NCI-H1092 (cell line): ENCODE measurements at places on chromosomes 11 and 22.

- no peak for DNase-seq
Measured at GRCh38 chr11:127143251-127143650, 142.7 kb upstream of the KIRREL3 start.

DNA sequence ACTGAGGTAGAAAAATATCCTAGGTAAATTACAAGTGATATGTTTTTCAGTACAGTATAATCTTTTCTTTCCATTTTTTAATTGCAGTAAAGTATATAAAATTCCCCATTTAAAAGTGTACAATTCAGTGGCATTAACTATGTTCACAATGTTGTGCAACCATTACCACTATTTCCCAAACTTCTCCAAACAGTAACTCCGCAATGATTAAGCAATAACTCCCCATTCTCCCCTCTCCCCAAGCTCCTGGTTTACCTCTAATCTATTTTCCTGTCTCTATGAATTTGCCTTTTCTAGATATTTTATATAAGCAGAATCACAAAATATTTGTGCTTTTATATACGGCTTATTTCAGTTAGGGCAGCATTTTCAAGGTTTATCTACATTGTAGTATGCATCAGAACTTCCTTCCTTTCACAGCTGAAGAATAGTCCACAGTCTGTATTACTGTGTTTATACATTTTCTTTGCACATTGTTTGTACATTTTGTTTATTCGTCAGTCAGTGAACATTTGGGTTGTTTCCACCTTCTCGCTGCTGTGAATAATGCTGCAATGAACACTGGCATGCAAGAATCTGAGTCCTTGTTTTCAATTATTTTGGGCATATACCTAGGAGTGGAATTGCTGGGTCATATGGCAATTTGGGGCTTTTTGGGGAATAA is 110.7 kb downstream of the RPL27A start:
- no peak for DNase-seq

GRCh38 chr11:120569861-120570260 is 58.3 kb downstream of the GRIK4 start:
- DNase-seq = no peak

- DNase-seq = no peak
Measured at GRCh38 chr22:18058371-18059093, 19.3 kb upstream of the PEX26 start.

GRCh38 chr11:126163074-126163700 is 48.3 kb downstream of the RPUSD4 start:
- DNase-seq = no peak

DNA sequence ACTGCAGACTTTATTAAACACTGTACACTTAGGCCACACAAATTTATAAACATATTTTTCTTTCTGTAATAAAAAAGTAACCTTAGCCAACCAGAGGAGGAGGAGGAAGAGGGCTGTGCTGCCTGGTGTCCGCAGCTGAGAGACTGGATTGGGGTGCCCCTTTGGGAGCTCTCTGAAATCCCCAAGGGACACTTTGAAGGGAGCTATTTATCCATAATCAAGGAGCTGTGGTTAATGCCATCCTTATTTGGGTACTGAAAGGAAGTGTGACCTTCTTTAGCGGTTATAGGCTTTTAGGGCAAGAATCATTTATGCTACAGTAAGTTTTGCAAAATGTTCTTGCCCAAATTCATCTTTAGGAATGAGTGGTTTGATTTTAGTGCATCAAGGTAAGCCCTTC is 125.8 kb downstream of the RASSF10 start:
- DNase-seq = no peak

DNA sequence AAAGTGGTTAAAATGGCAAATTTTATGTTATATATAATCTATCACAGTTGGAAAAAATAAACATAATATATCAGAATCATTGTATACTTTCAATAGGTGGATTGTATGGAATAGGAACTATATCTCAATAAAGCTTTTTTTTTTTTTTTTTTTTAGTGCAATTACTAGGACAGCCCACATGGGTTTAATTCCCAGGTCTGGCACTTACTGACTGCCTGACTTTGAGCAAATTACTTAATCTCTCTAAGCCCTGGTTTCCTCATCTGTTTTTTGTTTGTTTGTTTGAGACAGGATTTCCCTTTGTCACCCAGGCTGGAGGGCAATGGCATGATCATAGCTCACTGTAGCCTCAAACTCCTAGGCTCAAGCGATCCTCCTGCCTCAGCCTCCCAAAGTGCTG is 26.1 kb upstream of the BAIAP2L2 start:
- DNase-seq = no peak

DNA sequence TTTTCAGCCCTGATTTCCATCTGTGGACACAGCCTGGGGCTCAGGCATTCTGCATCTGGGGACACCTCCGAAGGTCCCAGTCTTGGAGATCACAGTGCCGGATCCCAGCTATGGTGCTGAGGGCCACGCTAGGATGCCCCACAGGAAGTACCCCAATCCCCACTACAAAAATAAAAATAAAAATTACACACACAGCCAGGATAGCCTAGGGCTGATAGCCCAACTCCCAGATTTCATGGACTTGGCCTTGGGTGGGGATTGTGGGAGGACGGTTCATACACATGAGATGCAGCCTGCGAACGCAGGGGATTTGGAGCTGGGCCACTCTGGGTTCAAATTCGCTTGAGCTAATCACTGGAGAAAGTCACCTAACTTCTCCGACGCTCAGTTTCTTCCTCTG is 237.7 kb downstream of the BUD13 start:
- no peak for DNase-seq

GRCh38 chr22:50581950-50582492 is 628 bp downstream of the CHKB start:
- DNase-seq = no peak

- no peak for DNase-seq
Measured at GRCh38 chr22:18033204-18033998, 9.0 kb upstream of the MICAL3 start.

GRCh38 chr11:1565173-1565903 is 6.7 kb downstream of the DUSP8 start:
- no peak for DNase-seq

DNA sequence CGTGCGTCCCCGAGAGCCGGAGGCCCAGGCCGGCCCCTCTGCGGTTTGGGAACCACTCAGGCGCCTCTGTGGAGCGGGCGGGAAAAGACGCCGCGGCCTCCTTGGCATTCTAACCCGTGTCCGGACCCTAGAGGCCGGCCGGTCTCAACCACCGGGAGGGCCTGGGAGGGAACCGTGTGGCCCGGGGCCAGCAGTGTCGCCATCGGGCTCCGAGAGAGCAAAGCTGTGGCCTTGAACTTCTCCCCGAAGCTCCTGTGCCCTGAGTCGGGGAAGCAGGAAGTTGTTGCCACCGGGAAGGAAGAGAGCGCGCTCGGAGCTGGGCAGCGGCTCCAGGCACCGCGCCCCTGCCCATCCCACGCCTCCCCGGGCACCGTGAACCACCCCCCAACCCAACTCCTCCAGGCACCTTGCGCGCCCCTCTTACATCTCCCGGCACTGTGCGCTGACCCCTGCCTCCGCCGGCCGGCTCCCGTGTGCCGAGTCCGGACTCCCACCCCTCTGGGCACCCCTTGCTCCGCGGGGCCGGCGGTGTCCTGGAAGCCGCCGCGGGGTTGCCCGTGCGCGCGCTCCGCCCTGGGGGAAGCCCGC is 80.0 kb upstream of the PPARA start:
- no peak for DNase-seq

DNA sequence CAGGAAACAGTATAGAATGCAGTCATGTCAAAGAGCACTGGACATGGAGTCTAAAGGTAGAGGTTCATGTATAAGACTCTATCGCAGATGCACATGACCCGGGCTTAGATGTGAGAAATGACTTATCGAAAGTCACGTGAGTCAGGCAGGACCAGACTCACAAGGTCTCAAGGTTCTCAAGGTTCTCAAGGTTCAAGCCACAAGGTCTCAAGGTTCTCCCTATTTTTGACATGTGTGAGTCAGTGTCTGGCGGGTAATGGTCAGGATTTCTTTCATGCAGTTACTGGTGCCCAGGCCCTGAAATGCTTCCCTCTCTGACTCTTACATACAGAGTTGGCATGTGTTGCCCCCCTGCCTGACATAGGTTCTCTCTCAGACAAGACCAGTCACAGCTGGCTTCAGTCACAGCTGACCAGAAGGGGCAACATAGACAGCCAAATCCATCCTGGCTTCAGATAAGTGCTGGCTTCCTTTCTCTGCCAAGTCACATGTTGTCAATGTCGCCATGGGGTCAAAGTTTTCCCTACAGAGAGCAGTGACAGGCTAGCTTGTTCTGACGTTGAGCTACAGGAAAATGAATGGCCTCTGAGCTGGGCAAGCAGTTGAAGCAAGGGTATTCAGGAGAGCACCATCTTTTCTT is 10.1 kb downstream of the CSRP3 start:
- no peak for DNase-seq

DNA sequence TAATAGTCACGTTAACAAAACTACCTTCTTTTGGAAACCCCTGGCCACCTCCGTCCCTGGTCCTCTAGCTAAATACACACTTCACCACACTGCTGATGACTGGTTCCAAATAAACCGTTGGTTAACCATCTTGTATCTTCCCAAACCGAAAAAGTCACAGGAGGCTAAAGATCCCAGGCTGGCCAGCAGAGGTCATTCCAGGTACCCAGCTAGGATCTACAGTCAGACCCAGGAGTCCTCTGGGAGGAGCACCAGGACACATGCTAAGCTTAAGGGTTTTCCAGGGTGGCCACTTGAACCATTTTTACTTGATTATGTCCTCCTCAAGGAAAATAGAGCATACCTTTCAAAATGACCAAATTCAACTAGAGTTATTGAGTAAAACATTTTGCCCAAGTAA is 103.2 kb downstream of the ETS1 start:
- no peak for DNase-seq

- DNase-seq = no peak
Measured at GRCh38 chr11:99693941-99694492, 673.3 kb downstream of the CNTN5 start.

DNA sequence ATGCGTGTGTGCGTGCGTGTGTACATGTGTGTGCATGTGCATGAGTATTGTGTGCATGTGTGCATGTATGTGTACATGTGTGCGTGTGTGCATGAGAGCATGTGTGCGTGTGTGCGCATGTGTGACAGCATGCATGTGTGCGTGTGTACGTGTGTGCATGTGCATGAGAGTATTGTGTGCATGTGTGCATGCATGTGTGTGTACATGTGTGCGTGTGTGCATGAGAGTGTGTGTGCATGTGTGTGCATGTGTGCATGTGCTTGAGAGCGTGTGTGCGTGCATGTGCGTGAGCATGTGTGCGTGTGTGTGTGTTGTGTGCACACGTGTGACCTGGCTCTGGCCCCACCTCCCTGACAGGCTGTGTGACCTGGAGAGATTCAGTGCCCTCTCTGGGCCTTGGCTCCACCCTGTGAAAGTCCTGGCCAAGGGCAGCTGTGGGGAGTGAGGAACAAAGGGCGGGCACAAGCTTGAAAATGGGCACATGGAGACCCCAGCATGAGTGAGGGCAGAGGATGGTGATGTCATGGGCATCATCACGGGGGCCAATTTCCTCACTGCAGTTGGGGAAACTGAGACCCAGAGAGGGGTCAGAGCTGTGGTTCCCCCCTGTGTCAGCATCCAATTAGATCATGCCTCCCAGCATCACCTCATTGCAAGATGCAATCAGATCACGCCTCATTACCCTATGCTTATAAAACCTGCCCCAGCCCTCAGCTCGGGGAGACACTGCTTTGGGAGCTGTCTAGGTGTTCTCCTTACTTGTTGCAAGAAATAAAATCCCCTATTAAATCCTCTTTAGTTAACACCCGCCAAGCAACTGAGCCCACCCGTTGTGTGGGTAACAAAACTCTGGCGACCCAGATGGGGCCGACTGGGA is 658 bp downstream of the ACY3 start:
- DNase-seq = no peak

DNA sequence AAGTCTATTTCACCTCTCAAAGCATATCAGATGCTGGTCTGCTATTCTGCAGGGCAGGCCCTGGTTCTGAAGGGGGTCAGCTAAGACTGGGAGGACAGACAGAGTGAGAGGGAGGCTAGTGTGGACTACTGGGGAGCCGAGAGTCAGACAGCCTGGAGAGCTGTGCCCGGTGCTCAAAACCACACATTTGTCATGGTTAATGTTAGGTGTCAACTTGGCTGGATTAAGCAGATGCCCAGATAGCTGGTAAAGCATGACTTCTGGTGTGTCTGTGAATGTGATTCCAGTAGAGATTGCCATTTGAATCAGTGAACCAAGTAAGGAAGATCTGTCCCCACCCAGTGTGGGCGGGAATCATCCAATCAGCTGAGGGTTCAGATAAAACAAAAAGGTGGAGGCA is 102.6 kb downstream of the SNX19 start:
- no peak for DNase-seq

GRCh38 chr11:19429108-19429760 is 188.5 kb upstream of the E2F8 start:
- no peak for DNase-seq

GRCh38 chr22:49544286-49544685 is 283.4 kb downstream of the BRD1 start:
- no peak for DNase-seq

DNA sequence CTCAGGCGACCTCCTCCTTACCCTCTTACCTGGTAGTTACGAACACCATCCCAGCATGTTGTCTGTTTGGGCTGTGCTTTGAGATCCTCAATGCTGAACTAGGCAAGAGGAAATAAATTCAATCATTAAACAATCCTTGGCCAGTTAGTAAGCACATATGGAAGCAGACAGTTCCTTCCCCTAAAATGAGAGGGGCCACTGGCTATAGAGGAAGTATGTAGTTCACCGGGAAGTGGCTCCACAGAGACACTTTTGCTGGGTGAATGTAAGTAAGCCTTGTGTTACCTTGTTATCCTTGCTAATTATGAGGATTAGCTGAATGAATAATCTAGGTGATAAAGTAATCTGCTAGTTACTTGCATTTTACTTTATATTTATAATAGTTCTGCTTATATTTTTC is 2.9 kb downstream of the THYN1 start:
- DNase-seq = no peak

DNA sequence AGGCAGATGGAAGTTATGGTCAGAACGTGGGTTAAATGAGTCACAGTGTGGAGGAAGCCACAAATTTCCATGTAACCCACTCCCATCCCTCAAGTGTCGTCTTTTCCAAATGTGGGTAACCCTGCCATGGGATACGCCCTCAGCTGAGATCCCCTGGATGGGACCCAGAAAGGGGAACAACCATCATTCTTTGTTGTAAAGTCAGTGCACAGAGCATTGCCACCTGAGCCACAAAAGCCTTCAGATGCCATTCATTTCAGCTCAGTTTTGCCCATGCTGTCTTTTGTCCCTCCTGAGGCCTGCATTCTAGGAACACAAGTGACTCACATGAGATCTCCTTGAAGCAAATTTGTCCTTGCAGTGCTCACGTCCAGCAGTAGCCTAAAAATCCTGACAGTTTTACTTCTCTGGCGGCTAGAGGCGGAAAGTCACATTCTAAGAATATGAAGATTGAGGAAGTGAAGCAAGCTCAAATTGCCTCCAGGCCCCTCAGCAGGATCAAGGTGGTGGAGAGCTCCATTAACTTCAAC is 30.6 kb downstream of the MMP13 start:
- DNase-seq = no peak
